ENCODE measurements at places on chromosomes 16 and 17.

- DNase-seq: no peak
Measured at GRCh38 chr17:68248891-68249290, 1.0 kb downstream of the AMZ2 start.

- DNase-seq: no peak
Measured at GRCh38 chr16:28062847-28063521, 530 bp downstream of the GSG1L start.

GRCh38 chr16:75550211-75550662 lies 5.8 kb downstream of the TMEM231 start:
- no peak for DNase-seq

GRCh38 chr16:67801241-67801640 lies 5.1 kb downstream of the RANBP10 start:
- DNase-seq: no peak

GRCh38 chr17:21252289-21252795 lies 868 bp downstream of the NATD1 start:
- no peak for DNase-seq

DNA sequence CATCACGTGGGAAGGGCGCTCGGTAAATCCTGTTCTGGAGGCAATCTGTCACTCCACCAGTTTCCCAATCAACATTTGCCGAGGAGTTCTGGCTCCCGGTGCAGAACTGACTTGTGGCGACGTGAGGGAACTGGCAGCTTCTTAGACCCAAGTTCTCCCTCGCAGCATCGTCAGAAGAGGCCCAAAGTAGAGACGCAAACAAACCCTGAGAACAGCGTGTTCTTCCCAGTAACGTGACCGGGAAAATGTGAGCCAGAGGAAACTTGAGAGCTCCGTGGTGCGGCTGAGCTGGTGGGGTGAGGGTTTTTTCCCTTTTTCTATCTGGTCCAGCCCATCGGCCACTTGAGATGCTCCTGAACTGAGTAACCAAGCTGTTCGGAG lies 158.9 kb upstream of the CACNG5 start:
- no peak for DNase-seq

GRCh38 chr17:57811638-57812280 lies 38.1 kb downstream of the MRPS23 start:
- no peak for DNase-seq

- no peak for DNase-seq
Measured at GRCh38 chr17:76879691-76880090, 11.5 kb downstream of the MGAT5B start.

DNA sequence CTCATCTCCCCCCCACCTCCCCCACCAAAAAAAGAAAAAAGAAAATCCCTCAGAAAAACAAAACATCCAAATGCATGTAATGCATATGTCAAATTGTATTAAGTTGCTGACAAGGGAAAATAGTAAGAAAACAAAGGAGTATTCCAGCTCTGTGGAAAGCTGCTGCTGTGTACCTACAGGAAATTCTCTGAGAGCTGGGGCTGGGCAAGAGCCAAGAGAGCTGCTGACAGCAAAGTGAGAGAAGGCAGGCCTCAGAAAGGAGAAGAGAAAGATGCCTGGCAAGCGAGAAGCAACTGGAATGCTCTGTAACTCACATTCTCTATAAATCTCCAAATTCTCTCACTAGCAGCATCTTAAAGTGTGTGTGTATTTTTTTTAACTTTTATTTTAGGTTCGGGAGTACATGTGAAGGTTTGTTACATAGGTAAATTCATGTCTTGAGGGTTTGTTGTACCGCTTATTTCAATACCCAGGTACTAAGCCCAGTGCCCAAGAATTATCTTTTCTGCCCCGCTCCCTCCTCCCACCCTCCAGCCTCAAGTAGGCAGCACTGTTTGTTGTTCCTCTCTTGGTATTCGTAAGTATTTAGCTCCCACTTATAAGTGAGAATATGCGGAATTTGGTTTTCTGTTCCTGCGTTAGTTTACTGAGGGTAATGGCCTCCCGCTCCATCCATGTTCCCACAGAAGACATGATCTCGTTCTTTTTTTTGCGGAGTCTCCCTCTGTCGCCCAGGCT lies 24.4 kb downstream of the CNTROB start:
- no peak for DNase-seq

- no peak for DNase-seq
Measured at GRCh38 chr17:75514919-75515495, 330 bp downstream of the CASKIN2 start.

DNA sequence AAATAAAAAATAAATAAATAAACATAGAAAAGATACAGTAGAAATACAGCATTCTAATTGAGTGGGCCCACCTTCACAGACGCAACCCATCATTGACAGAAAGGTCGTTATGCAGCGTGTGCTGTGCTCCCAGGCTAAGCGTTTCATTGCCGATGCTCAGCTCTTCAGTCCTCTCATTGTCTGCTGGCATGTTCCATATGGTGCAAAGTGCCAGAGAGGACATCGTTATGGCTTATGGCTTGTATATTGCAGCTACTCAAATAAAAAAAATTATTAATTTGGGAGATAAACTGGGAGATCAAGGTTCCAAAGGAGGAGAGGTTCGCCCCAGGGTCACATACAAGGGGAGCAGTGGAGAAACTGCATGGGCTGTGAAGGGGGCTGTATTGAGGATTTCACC lies 11.3 kb upstream of the UBALD2 start:
- no peak for DNase-seq

DNA sequence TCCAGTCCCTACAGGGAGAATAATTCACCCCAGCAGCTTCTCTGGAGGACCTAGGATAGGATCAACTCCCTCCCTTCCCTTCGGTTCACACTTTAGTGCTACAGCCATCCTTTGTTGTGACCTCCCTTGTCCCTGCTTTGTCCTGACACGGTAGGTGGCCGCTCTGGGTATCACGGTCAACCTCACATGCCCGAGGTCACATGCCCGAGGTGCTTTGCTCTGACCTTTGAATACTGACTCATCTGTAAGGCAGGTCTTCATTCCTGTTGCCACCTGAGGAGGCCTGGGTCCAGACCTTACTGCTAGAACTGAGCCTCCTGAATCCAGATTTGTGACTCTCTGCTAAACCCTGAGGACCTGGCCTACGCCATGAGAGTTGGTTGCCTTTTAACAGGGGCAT lies 19.7 kb downstream of the ALKBH5 start:
- DNase-seq: no peak

- no peak for DNase-seq
Measured at GRCh38 chr17:73401911-73402310, 90.1 kb upstream of the CDC42EP4 start.

Measured in activated naive CD4-positive, alpha-beta T cell treated with anti-CD3 and anti-CD28 coated beads, Interleukin-2, amount 50 U/mL, for 16 hours (primary cell).